ENCODE measurements at places on chromosomes 1 and 21.

GRCh38 chr1:40841602-40842001 lies 20.6 kb downstream of the CITED4 start:
- DNase-seq, result no peak

- DNase-seq, result no peak
Observed at GRCh38 chr1:242205622-242206489, 207.0 kb upstream of the MAP1LC3C start.

DNA sequence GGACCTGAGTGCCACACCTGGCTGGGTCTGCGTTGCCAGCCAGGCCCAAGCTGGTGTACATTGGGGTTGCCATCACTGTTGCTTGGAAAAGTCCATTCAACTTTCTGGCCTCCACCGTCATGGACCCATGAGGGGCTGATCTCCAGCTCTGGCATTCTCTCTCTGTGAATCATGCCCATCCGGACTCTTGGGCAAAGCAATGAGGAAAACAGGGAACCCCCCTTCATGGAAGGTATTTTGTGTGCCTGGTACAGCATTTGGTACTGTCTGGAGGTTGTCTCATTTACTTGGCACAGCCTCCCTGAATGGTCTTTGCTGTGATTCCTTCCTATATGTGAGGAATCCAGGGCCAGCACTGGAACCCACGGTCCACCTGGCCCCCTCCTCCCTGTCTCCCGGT lies 99.4 kb downstream of the FOXD2 start:
- no peak for DNase-seq

DNA sequence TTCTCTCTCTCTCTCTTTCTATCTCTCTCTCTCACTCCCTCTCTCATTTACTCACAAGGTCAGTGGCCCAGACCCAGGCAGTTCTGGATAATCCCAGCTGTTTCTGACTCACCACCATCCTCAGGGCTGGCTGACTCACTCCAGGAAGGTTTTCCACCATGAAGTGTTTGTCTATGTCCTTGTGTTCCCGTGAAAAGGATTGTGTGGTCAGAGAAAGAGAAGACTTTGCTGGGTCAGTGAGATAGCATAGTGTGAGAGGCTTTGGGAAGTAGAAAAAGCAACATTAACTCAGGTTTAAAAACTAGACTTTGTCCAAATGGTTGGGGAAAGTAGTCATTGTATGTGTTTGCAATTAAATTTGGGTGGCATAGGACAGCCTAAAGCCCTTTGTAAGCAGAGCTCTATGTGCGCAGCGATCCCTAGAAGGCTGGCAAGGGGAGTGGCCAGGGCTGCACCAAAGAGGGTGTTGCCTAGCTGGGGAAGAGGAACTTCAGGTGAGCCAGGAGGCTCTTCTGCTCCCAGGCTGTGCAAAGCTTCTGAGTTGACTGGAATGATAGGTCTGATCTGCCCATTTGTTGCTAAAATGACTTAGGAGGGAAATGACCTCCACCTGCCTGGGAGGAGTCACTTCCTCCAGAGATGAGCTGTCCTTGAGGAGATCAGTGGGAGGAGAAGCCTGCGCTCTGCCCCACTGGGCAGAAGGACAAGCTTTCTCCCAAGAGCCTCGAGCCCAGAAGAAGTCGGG lies 4.9 kb upstream of the CAPN2 start:
- no peak for DNase-seq

DNA sequence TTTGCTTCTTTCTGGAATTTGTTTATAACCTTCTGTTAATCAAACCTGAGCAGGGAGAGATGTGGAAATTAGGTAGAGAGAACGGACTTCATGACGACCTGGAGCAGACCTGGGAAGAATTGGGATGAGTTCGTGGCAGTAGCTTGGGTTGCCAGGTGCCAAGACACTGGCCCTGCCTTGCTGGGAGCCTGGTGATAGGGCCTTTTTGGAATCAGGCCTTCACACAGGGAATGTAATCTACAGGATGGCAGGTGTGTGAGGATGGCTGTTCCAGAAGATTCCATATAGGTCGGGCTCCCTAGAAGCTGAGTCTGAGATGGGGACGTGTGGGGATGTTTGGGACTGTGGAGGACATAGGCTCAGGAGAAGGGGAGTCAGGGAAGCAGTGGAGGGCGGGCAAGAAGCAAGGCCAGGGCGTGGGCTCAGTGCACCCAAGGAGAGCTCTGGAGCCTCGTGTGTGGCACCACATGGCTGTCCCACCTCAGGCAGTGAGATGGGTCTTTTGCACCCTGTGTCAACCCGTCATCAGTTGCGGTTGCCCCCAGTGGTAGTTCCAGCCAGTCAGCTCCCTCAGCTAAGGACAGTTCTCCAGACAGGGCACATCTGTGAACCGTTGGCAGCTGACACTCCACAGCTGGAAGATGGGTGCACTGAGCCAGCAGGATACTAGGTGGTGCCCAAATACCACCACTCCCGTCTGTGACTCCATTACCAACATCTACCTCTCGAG lies 395.9 kb downstream of the MATN1 start:
- no peak for DNase-seq

GRCh38 chr1:150619576-150620509 lies 9.6 kb downstream of the ENSA start:
- no peak for DNase-seq

GRCh38 chr21:36379251-36379650 lies 5.9 kb upstream of the CHAF1B start:
- no peak for DNase-seq

- DNase-seq, result no peak
Observed at GRCh38 chr1:201900476-201900875, 11.8 kb downstream of the SHISA4 start.

GRCh38 chr1:196180847-196181593 lies 427.2 kb downstream of the KCNT2 start:
- no peak for DNase-seq

DNA sequence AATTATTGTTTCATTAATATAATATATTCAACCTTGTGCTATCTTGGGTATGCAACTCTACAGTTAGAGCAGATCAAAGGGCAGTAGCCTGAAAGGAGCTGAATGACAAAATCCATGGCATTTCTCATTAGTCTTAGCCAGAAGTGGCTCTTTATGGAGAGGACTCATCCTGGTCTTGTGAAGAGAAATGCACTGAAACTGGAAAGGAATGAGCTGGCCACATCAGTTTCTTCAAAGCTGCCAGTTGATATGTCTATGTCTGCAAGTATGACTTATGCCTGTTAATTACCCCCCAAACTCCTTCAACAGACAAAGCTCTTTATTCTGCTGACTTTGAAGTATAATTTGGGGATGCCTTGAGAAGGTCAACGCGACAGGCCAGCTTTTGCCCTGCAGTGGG lies 119.0 kb upstream of the UBE2U start:
- no peak for DNase-seq

- DNase-seq, result no peak
Observed at GRCh38 chr1:38667626-38668025, 191.9 kb downstream of the RRAGC start.

GRCh38 chr1:157773493-157774350 lies 3.2 kb downstream of the FCRL2 start:
- no peak for DNase-seq

- no peak for DNase-seq
Observed at GRCh38 chr1:224763126-224763775, 147.1 kb downstream of the CNIH3 start.

- no peak for DNase-seq
Observed at GRCh38 chr1:198730952-198731351, 92.1 kb downstream of the PTPRC start.

DNA sequence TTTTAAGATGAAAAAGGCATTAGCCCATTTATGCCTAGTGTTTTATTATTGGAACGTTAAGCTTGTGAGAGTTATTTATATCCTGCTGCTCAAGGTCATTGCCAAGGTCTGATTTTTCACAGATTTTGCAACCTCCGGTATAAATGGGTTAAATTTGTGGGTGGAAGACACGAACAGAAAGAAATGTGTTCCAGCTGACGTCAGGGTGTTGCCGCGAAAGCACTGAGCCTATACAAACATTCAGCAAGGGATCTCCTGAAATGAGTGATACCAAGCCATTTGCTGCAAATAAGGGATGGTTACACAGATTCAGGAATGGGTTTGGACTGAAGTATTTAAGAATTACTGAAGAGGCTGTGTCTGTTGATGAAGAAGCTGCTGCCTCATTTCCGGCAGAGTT lies 32.2 kb downstream of the TMED5 start:
- DNase-seq, result no peak

- no peak for DNase-seq
Observed at GRCh38 chr1:27604579-27605299, 795 bp upstream of the AHDC1 start.

DNA sequence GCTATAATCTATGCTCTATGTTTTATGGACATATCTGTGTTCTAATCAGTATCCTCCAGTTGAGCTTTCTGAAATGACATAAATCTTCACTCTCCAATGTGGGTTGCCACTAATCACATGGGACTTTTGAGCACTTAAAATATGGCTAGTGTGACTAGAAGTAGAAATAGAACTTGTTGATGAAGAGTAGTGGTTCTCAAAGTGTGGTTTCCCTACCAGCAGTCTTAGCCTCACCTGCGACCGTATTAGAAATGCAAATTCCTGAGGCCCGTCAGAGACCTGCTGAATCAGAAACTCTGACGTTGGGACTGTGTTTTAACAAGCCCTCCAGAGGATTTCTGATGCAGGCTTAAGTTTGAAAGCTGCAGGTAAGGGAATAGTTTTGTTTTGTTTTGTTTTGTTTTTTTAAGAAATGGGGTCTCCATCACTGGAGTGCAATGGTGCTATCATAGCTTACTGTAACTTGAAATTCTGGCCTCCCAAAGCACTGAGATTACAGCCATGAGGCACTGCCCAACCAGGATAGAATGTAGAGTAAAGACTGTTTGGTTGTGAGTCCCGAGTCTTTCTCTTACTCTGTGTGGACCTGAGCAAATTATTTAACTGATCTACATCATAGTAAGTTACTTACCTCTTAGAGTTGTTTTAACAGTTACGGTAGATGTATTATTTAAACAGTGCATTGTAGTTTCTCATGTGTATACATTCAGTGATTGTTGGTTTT lies 21.7 kb downstream of the GLRX2 start:
- DNase-seq, result no peak

- DNase-seq, result no peak
Observed at GRCh38 chr1:39322431-39322830, 117.9 kb downstream of the MACF1 start.

- DNase-seq, result peak; percentile 9
Observed at GRCh38 chr1:214285610-214286440, 4.9 kb downstream of the SMYD2 start.

- peak; percentile 2 for DNase-seq
Observed at GRCh38 chr1:72397786-72398185, 115.4 kb upstream of the NEGR1 start.

DNA sequence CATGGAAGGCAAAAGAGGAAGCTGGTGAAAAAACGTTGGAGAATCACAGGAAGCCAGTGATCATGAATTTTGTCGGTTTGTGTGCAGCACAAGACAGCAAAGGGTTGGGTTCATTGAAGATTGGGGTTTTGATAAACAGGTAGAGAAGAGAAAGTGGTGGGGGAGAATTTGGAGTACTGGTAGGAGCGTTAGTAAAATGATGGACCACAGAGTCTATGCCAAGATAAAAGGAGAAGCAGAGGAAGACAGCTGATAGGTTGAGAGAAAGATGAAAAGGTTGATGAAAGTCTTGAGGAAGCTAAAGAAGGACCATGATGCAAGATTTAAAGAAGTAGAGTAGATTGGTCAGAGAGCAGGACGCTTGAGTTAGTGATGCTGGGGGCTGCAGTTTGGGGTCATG lies 156.8 kb upstream of the POU3F1 start:
- DNase-seq, result no peak

DNA sequence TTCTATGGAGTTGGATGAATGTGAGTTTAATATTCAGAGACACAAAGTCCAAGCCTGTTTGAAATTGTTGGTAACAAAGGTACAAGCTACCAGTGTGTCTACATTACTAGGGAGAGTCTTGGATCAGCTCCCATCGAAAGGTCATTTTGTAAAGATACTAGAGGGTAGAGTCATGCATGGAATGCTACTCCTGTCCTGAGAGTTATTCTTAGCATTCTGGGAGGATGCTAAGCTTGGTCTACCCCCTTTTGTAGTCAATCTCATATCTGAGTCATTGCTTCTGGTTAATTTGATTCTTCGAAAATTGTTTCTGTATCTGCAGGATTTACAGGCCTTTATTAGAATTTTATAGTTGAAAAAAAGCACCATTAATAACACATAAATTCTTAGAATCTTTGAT lies 240.2 kb downstream of the ST6GALNAC3 start:
- DNase-seq, result no peak

GRCh38 chr21:33025489-33026442 lies at the start of gene OLIG2:
TSS of gene OLIG2 (plus strand) at chr21:33025935. CDS start at chr21:33026863, 928 bp downstream.
- peak; percentile 18 for DNase-seq

DNA sequence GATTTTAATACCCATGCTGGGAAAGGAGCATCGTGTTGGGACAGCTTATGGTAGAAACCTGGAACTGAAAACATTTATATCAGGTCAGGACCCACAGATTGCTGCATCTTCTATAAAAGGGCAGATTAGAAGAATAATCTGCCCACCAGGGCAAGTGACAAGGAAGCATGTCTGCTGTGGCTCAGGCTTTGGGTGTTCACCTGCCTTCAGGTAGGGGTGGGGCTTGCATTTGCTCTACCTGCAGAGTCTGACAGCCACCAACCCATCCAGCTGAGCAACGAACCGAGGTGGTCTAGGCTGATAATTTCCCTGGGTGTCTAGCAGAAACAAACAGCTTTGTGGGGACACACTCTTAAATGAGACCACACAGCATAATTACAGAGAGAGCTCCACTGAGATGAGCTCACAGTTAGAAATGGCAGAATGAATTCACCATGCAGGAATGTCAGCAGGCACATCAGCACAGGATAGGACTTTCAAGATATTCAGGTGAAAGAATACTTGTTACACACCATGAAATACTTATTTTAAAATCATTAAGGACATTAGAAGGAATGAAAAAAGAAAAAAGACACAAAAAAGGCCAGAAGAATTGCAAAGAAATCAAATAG lies 36.1 kb upstream of the B3GALT5 start:
- no peak for DNase-seq

- no peak for DNase-seq
Observed at GRCh38 chr1:215608646-215609045, 41.5 kb downstream of the KCTD3 start.

- DNase-seq, result no peak
Observed at GRCh38 chr1:41766546-41766945, 152.2 kb downstream of the HIVEP3 start.

DNA sequence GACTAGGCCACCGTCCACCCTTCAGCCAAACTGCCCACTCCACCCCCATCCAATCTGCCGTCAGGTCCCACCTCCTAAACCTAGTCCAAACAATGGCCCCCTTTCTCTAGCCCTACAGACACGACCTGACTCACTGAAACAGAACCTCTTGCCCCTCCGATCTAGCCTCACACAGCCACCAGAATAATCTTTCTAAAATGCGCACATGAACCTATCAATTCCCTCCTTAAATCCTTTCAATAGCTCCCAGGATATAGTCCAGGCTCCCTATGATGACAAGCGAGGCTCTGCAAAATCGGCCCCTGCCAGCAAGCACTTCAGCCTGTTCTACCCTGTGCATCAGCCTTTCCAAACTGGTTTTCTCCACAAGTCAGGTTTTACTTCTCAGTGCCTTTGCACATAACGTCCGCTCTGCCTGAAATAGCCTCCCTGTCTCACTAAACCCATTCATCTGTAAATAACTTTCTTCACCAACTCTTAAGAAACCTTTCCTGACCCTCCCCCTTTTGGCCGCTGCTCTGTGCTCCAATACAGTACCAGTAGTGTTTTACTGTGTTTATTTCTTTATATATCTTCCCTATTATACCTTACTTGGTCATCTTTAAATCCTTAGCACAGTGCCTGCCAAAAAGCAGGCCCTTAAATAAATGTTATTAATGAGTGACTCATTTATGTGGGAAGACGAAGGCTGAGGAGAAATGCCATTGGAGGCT lies 9.0 kb upstream of the CDC20 start:
- no peak for DNase-seq

GRCh38 chr1:209780268-209780667 lies 4.1 kb downstream of the C1orf74 start:
- DNase-seq, result no peak

GRCh38 chr1:8721679-8722324 lies 95.6 kb downstream of the RERE start:
- no peak for DNase-seq
